ENCODE measurements at places on chromosomes 6 and 20.

DNA sequence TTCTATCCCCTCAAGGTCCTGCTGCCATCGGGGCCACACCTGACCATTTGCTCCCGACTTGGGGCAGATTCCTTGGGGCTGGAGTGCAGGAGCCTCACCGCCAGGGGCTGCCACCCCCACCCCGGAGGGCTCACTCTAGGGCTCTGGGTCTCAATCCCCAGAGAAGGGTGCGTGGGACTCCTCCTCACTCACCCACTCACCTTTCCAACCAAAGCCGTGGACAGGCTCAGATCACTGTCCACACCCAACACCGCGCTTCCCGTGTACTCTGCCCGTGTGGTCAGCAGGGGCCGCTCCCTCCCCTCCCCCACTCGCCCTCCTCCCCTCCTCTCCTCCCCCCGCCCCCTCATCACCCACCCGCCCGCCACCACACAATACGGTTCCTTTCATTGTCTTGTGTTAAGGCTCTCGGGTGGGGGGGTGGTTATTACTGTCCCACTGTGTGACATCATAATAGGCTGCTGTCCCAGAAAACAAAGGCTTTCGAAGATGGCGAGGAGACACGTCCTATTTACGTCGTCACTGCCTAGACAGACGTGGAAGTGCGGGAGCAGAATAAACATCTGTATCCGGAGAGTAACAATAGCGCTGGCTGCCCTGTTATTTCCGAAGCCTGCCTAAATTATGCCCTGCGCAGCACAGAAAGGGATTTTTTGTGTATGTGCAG, 85.8 kb downstream of the YTHDF1 start:
- no peak for DNase-seq

DNA sequence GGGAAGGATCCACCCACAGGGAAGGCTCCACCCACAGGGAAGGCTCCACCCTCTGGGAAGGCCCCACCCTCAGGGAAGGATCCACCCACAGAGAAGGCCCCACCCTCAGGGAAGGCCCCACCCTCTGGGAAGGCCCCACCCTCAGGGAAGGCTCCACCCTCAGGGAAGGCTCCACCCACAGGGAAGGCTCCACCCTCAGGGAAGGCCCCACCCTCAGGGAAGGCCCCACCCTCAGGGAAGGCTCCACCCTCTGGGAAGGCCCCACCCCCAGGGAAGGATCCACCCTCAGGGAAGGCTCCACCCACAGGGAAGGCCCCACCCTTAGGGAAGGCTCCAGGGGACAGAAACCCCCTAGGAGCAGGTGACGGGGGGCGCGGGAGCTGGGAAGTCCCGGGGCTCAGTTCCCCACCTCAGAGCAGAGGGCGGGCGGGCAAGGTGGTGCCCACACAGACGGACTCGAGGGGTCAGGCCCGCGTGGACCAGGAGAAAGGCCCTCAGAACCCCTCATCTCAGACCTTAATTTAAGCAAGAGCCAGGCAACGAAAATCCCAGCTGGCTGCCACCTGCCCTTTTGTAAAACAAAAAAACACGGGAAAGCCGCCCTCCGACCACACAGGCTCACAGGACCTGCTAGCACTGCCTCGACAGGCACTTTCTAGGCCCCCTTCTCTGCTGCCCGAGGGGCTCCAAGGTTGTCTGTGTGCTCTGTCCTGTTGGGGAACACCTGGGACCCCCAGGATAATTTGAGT, 39.7 kb downstream of the KCNQ2 start:
- DNase-seq = no peak

GRCh38 chr20:35279040-35279439, 1.1 kb upstream of the MMP24OS start:
- DNase-seq = no peak

DNA sequence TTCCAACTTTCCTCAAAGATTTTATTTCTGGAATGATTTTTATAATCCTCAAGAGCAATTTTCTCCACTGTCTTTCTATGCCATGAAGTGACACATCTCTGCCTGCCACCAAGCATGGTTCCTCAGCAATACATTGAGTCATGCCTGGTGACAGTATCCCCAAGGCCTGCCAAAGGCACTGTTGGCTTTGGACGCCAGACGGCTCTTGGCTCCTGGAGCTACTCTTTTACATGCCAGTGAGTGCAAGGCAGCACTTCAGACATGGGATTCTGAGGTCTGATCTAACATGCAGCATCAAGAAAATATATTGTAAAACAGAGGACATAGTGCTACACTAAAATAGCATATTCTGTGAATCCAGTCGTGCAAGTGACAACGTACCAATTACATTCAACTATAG, 20.1 kb upstream of the PLEKHG1 start:
- no peak for DNase-seq

DNA sequence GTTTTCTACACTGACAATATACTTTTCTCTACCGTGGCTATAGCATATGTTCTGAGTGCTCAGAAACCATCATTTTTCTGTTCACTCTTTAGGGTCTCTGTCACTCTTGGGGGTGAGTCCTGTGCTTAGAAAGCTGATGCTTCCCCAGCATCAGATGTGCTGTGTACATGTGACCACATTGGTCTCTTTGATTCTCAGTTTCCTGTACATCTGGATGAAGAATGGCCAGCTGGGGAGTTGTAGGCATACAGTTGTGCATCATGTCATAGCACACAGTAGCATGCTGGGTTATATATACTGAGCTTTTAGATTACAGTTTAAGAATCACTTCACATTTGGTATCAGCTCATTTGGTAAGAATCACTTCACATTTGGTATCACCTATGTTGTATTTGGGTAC, 238.6 kb upstream of the PREP start:
- DNase-seq = no peak

- DNase-seq = peak; percentile 65
These were observed 20.0 kb downstream of the HLA-B start for GRCh38 chr6:31336896-31337496.

- DNase-seq = no peak
These were observed 100.3 kb upstream of the TNFAIP3 start for GRCh38 chr6:137766596-137767370.

DNA sequence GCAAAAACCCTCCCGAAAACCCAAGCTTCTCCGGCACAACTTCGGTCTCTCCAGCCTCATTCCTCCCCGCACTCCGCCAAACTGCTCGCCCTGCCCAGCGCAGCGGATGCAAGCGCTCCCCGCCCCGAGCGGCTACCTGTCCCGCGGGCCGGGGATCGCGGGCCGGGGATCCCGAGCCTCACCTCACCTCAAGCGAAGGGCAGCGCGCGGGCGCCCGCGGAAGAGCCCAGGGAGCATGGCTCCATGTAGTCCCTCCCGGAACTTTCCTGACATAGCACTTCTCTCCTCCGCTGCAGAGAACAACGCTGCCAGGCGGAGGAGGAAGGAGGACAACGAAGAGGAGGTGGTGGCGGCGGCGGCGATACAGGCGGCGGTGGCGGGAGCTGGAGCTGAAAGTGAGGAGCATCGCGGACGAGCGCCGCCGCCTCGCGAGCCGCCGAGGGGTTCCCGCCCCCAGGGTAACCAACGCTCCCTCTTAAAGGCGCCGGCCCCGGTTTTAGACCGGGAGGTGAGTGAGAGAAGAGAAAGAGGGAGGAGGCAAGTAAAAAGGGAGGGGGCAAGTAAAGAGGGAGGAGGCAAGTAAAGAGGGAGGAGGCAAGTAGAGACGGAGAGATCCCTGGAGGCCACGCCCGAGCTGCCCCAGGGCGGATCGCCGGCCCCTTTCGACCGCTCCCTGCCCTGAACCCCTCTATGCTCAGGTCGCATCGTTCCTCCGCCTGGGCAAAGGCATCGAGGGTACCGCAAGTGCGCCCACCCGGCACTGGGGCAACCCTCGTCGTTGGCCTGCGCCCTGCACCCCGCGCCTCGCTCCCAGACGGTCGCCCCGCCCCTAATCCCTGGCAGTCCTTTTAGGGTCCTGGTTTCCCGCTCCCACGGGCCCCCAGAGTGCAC, at the start of gene GPR63:
Gene GPR63, minus strand, starts transcription at position 397 of the 891 bp plus-strand sequence. CDS start 37,746 bp downstream, outside the sequence.
- DNase-seq = peak; percentile 51

Data from suppressor macrophage (primary cell).